Activated T-helper 9 cell treated with anti-CD3 and anti-CD28 coated beads, Interleukin-2, amount 50 U/mL, for 16 hours (primary cell): ENCODE measurements at places on chromosomes 2 and 18.

DNA sequence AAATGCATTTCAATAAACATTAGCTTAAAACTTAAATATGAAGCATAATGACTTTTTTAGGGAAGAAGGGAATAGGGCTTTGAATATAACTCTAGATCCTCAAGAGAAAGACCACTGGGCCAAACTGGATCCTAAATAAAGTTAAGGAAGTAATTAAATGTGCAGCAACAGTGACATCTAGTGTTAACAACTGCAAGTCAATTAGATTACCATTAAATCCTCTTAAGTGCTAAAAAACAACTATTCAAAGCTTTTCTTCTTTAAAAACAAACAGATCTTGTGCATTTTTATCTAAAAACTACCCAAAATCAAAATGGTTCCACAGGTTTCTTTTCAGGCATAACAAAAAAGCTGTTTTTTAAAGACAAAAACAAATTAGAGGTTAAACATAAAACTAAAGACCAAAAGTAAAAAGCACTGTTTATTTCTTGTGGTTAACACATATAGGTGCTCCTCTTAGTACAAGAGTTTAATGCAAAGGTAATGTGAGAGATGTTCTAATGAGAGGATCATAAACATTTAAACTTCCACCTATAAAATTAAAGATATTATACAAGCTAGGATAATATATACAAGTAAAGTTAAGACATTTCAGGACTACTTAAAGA lies 111.4 kb downstream of the THADA start:
- DNase-seq: no peak

DNA sequence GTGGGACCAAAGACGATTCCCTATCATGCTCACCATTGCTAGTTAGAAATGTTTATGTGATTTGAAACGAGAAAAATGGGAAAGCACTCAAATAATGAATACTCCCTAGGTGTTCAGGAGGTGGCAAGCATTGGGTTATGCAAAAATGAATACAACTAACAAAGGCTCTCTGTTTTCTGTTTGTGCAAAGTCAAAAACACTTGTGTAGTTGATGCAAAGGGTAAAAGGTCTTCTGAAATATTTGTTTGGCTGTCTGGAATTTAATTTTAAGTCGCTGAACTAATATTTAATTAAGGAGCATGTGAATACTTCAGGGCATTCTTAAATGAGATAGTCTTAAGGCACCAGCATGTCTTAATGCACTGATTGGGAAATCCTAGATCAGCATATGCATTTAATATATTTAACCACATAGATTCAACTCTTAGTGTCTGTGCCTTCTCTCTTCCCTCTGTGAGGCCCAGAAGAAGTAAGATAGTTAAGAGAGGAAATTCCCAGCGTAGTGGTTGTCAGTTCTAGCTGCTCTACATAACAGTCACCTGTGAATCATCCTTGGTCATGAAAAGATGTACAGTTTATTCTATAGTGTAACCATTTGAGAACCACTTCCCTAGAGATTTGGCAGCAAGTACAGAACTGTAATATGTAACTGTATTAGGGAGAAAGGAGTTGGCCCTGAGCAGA lies 111.9 kb downstream of the EPC2 start:
- DNase-seq: no peak

DNA sequence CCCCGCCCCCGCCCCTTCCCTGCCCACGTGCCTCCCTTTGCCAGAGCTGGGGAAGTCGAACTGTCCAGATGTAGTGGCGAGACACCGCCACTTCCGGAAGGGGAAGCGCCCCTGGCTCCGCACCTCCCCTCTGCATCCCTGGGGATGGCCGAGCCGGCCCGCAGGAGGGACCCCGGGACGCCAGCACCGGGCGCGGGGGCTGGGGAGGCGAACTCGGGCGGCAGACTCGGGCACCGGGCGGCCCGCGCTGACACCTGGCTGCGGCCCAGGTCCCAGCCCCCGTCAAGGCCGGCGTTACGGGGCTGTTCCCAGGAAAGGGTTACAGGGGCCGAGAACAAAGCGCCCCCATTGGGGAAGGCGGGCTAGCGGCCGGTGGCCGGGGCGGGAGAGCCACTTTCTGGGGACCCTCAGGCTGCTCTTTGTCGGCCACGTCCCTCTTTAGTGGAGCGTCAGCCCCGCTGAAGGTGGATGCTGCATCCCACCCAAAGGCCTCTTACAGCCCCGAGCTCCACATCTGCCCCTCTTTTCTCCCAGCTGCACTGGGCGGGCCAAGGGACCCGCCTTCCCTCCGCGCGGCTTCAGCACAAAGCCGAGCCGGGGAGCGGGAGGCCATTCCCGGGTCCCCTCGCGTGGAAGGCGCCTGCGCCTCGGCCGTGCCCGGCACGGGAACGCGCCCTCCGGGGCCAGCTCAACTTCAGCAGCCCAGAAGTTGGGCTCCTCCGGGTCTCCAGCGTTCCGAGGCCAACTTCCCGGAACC lies 1.3 kb downstream of the SDC1 start:
- no peak for DNase-seq

- no peak for DNase-seq
These were observed 20.3 kb upstream of the ZBTB14 start for GRCh38 chr18:5315838-5316237.

DNA sequence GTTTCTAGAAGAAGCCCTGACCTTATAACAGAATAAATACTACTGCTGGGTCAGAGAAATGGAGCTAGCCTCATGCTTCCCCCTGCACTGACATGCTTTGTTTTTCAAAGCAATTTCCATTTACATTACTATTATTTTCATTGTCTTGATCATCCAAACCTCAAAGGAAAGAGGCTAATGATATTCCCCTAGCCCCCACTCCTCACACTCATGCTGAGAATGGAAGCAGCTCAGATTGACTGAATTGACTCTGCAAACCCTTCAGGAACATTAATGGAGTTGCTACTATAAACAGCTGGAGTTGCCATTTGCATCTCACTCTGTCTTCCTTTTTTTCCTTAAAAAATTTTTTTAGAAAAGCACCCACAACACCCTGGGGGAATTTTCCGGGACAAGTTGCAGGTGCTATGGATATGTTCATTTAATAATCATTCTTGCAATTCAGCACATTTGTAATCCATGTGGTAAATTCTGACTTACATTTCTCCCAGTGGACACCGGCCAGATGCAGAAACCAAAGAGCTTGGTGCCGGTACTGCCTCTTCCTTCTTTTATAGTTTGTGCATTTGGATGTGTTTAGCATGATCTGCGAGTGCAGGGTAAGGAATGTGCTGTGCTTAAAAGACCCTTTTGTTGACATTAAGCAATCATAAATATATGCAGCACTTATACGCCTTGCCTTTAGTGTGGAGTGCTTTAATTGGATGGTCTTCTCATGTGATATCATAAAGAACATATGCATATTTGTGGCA lies 103.3 kb upstream of the OSR1 start:
- no peak for DNase-seq

DNA sequence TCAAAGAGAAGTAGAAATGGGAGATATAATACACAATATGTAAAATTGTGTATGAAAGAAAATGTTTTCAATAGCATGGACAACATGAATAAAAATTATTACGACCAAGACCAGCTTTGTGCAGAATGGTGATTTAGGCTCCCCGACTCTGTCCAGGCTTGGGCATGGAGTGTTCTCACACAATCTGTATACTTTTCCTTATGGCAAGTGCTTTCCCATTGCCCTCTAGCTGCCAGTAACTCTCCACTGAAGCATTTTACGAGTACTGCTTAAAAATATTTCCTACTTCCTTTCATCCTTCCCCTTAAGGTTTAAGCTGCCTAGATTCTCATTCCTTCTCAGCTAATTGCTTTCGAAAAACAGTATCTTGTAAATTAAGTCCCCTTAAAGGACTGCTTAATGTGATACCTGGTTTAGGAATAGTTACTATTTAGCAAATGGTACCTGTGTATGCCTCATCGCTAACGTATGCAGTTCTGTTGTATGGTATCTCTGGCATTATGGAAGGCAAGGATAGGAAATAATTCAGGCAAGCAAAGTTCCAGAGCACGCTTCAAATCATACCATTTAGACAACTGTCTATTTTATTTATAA lies 714.6 kb downstream of the ERBB4 start:
- DNase-seq: no peak

DNA sequence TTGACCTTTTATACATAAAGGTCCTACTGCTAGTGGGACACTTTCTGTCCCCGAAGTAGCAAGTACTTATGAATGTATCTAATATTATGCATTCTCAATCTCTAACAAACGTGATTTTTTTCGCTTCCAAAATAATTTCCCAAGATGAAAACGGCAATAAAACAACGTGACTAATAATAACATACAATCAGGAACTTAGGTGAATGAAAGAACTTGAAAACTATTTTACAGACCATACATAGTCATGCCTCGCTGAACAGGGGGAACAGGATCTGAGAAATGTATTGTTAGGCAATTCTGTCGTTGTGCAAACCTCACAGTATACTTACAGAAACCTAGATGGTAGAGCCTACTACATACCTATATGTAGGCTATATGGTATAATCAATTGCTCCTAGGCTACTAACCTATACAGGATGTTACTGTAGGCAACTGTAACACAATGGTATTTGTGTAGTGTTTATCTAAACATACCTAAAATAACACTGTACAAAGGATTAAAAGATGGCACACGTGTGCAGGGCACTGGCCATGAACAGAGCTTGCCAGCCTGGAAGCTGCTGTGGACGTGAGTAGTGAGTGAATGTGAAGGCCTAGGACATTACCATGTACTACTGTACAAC lies 2.5 kb downstream of the RTN4 start:
- DNase-seq: no peak

DNA sequence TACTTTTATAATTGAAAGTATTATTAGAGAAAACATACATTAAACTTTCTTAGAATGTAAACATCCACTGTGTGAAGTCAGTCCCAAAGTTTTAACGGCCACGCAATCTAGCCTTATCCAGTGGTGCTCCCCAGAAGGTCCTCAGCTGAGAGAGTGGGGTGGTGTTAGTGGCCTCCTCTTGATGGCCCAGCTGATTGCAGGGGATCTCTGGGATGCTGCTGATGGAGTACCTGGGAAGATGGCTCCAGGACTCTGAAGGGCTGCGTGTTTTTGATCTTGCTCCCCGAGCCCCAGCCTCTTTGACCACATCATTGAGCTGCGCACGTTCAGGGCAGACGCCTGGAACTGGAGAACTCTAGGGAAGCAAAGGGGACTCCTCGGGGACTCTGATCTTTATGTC lies 181.4 kb downstream of the FAM210A start:
- no peak for DNase-seq
